ENCODE measurements at places on chromosomes 12 and 14.
A peak's percentile ranks its signal among the peaks of the same experiment; 100 is the strongest.

DNA sequence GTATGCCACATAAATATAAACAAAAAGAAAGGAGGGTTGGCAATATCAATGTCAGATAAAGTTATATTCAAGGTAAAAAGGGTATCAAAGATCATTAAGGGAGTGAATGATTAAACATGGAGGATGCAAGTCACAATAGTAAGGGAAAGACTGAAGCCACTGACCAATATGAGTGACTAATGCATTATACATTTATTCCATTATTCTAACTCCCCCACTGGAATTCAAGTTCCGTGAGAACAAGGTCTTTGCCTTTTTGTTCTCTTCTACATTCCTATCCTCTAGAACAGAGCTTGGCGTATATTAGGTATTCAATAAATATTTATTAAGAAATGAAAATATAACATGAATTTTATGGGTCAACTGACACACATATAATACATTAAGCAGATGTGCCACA lies 30.7 kb downstream of the MAP4K5 start:
- no peak for DNase-seq

DNA sequence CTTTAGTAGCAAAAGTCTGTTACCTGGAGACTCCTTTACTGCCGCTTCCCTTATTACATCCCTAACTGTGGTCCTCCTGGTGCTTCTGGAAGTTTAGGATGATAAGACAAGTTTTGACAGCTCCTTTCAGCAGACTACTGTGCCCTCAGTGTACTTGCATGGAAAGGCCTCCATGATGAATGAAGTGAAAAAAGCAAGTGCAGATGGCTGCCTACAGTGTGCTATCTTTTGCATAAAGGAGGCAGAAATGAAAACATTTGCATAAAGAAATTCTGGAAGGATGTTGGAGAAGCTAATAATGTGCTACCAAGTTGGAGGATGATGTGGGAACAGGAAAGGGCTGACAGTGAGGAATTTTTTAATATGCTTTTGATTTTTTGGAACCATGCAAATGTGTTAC lies 4.5 kb downstream of the TCTN2 start:
- no peak for DNase-seq

DNA sequence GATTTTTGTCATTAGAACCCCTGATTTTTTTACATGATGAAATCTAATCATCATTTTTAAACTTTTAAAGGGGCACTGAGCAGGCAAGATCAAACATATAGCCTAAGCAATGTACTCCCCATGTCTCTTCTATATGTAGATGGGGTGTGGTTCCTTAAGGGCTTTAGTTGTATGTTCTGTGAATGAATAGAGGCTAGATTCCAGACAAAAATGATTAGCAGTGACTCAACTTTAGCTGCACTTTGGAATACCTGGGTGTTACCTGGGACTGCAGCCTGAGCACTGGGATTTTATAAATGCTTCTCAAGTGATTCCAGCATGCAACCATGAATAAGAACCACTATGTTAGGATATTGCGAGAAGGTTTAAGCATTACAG lies 256.7 kb upstream of the PLEKHG7 start:
- no peak for DNase-seq

- no peak for DNase-seq
Observed at GRCh38 chr12:128518644-128519043, 251.7 kb downstream of the TMEM132C start.

- peak; percentile 32 for DNase-seq
Observed at GRCh38 chr14:70658899-70659298, 17.2 kb downstream of the TTC9 start.

GRCh38 chr14:56709201-56709600 lies 101.1 kb downstream of the OTX2 start:
- DNase-seq = no peak

DNA sequence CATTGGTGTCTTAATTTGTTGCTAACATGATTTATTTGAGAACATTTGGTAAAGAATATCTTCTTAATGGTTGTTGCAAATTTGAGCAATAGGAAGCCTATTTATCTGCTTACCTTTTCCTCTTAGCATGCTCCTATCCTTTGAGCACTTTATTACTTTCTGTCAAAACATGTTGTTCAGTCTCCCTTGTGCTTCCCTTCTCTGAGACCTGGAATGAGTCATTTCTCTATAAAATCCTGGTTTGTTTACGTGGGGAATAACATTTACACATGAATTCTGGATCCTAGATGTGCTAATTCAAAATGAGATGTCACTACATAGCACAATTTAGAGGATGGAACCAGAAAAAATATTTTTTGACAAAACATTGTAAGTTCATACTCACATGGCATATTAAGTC lies 844.0 kb upstream of the LRFN5 start:
- no peak for DNase-seq

DNA sequence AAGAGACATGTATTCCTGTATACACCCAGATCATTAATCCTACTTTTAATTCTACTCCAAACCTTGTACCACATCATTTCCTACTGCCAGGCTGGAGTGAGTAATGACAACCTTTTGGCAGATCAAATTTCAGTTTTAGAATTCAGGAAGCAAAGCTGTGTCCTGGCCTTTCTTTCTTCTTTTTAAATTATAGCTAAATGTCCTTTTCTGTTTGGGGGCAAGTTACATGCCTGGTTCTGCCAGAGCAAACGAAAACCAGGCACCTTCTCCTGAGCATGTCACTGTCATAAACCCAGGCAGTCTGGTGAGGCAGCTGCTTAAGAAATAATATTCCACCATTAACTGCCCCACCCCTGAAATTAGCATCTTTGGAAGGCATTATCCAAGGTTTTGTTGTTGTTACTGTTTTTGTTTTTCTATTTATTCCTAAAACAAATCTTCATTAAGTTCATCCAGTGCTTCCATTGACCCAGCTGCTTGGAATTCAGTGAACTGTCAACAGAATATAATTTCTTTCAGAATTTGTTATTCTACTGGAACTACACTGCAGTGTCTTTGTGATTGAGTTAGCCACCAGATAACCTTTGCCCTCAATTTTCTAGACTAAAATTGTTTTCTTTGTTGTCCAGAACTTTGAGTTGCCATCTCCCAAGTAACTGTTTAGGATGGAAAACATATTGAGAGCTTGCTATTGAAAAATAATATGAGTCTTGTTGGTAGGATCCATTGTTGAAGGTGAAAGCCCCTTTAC lies 33.2 kb downstream of the SAMD4A start:
- DNase-seq = no peak

- no peak for DNase-seq
Observed at GRCh38 chr12:132162508-132163031, 18.3 kb downstream of the NOC4L start.

DNA sequence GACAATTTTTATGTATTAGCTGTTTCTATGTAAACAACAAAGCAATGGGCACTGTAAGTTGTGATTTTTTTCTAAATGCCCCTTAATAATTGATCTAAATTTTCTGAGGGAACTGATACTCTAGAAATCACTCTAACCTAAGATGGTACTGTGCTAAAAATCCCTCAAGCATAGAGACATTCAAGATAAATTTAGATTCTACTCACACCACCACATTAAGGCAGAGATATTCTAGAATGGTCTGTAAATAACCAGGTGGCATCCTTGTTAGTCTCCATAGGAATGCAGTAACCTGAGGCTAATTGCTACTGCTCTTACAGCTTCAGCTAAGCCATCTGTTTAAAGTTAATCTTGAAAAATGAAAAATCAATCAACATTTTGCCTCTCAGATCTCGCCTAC lies 87.3 kb downstream of the SLC41A2 start:
- DNase-seq = no peak

- DNase-seq = no peak
Observed at GRCh38 chr12:91178139-91178561, 4.5 kb downstream of the DCN start.

DNA sequence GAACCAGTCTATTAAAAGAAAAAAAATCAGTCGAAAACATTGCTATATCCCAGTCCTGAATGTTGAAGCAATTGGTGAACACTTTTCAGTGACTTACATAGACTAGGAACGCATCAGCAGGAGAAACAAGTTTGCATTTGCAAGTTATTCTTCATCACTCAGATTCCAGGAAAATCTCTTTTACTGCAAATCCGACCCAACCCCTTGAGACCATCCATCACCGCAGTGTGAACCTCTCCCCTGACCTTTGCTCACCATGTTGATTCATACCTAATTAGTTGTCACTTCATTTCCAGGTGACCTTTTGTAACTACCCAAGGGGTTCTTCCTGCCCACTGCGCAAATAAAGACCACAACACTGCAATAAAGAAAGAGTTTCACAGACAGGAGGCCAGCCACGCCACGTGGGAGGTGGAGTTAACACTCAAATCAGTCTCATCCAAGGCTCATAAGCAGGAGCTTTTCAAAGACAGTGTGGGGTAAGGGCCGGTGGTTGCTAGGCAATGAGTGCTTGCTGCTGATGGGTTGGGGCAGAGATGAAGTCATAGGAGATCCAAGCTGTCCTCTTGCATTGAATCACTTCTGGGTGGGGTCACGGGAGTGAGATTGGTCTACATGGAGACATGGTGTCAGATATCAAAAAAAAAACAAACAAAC lies 241.3 kb upstream of the TMEM132C start:
- DNase-seq = no peak

DNA sequence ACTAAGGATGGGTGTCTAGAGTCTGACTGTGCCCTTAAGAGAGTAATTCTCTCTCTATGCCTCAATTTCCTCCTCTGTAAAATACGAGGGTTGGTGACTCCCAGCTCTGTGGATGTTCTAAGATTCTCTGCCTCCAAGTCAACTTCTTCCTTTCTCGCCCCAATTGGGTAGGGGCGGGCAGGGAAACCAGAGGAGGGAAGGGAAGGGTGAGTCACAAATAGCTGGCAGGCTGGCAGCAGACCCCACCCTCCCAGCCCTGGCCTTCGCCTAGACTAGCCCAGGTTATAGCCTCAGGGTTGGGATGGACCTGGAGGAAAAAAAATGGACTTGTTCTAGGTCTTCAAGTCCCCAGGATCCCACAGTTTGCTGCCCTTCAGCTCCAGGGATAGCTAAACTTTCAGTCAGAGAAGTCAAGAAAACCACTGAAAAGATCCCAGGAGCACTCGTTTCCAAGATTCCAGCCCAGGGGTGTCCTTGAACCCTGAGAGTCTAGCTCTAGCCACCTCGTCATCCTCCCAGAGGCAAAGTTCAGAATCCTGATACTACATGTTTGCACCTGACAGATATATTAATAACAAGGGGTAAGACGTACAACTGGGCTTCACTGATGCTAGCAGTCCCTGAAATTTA lies 2.3 kb downstream of the DGKA start:
- DNase-seq = peak; percentile 42

- no peak for DNase-seq
Observed at GRCh38 chr14:20998139-20998538, 954 bp upstream of the SLC39A2 start.

DNA sequence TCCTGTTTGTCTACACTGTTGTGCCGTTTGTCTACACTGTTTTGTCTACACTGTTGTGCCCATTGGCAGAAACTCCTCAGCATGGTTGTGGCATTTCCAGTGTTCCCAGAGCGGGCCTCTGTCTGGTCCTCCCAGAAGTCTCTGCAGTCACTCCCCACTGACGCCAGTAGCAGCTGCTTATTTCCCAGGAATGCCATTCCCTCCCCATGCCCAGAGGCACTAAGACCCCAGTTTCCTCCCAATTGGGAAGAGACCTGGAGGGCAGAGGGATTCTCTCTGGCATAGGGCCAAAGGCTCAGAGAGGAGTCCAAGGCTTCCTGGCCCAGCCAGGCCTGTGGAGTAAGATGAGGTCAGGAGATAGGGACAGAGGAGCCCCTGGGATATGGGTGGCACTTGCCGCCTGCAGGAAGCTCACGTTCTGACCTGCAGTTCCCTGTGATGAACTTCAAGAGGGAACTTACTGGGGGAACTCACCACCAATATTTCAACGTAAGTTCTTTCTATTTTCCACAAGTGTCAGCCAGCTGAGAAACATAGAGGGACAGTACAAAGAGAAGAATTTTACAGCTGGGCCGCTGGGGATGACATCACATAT lies 69.1 kb downstream of the TNFAIP2 start:
- DNase-seq = no peak

- DNase-seq = no peak
Observed at GRCh38 chr14:44979273-44979672, 17.3 kb downstream of the TOGARAM1 start.

- DNase-seq = peak; percentile 50
Observed at GRCh38 chr12:51246254-51246853, 7.7 kb downstream of the DAZAP2 start.

DNA sequence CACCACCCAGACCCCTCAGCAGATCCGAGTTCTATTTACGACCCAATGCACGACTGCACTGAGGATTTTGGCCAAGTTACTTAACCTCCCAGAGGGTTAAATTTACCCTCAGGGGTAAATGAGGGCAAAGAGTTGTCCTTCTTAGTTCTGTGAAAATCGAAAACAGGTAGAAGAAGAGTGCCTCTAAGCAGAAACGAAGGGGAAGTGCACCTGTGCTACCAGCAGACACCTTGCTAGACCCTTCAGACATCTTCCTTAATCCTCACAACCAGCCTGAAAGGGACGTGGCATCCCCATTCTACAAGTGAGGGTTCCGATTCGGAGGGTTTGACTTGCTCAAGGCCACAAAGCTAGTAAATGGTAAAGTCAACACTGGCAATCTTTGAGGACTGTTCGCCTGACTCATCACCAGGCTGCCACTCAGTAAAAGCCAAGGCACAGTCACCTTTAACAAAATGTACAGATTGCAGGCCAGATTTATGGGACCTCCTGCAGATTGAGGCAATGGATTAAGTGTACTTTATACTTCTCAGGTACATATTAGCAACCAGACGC lies 1.6 kb downstream of the GSG1 start:
- DNase-seq = peak; percentile 73

DNA sequence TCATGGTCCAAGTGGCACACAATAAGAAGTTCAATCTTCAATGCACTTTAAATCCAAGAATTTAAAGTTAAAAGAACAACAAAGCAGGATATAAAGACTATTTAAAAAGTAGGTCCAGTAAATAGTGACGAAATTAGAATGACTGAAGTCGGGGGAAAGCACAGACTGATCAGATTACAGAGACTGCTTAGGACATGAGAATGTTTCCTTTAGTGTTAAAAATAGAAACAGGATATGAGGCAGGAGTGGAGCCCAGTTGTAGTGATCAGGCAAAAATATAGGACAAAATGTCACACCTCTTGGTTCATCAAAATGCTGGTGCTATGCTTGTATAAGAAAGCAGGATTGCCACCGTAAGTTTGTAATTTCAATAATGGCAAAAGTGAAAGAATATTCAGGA lies 52.2 kb upstream of the CD163 start:
- no peak for DNase-seq
